Heart right ventricle (tissue), 16 donors: ENCODE measurements at places on chromosomes 16 and 17.
A peak's percentile ranks its signal among the peaks of the same experiment; 100 is the strongest.

DNA sequence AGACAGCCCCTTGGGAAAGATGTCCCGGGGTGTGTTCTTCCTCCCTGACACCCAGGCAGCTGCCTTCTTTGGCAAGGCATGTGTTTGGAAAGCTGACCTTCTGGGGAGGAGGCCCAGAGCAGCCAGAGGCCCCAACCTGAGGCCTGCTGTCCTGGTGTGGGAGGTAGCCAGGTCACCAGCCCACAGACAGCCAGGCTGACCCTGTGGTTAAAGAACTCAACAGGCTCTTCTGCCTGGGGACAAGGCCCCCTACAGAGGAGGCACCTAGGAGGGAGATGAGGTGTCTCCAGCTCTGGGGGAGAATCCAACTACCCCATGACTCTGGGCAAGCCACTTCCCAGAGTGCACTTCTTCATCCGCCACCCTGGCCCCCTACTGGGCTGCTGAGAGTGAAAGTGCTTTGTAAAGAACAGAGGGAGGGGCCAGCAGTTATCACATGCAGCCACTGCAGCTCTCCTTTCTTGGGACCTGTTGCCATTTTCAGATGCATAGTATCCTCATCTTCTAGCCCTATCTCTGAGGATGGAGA, 13.1 kb upstream of the SREBF1 start:
- peak; percentile 64 for DNase-seq

DNA sequence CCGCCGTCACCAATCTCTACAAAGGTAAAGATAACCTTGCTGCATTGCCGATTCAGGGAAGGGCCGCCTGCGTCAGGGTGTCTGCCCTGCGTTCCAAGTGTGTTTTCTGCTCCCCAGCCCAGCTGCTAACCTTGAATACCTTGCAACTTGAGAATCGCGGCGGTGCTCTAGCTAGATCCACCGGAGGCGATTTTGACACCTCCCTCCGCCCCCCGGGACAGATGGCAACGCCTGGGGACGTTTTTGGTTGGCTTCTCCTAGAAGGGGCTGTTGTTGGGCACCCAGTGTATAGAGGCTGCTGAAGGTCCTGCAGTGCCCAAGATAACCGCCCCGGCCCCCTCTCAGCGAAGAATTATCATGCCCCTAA, 1.5 kb downstream of the HAPSTR1 start:
- peak; percentile 30 for DNase-seq

DNA sequence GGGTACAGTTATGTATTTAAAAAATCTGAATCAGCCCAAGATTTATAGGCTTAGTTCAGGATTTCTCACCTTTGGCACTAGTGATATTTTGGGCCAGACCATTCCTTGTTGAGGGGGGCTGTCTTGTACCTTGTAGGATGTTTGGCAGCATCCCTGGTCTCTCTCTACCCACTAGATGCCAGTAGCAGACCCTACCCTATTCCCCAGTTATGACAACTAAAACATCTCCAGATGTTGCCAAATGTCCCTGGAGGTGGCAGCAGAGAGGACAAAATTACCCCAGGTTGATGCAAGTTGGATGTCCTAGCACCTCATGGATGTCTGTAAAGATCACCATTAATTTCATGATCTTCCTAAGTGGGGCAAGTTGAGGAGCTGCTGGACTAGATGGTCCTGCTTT, 45.8 kb downstream of the SYT17 start:
- no peak for DNase-seq

GRCh38 chr17:81444610-81445339, 49.5 kb downstream of the BAHCC1 start:
- DNase-seq, result no peak

- DNase-seq, result no peak
These were observed 6.0 kb upstream of the CPD start for GRCh38 chr17:30372755-30373154.

- DNase-seq, result no peak
These were observed 806.5 kb upstream of the GOT2 start for GRCh38 chr16:59540621-59541020.

GRCh38 chr16:54107583-54108202, 178.9 kb downstream of the IRX3 start:
- no peak for DNase-seq

GRCh38 chr16:50244504-50245416, 21.6 kb upstream of the ADCY7 start:
- DNase-seq, result no peak

DNA sequence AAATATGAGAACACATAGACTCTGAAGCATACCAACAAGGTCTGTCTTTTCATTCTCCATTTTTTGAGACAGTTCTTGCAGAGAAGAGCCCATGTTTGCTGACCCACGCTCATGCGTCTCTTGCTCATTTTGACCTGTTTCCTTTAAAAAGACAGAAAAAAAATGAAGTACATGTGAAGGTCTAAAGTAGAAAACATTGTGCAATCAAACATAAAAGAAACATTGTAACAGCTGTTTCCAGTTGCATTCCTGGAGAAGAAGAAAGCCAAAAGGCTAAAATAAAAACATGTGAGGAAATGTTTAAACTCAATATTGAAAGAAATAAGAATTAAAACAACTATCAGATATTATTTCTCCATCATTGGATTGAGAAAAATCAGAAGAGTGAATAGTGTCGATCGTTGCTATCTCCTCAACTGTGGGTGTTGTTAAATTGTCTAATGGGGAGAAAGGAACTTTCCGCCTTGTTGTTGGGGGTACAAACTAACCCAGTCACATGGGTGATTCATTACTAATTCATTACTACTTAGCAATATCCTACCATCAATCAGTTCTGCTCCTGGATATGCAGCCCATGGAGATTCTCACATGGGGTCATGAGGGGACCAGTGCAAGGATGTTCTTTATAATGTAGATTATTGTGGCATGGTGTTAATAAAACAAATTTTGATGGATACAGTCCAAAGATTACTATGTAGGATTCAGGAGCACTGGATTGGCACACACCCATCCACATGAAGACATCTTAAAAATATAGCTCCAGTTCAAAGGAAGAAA, 9.5 kb downstream of the ABCA9 start:
- no peak for DNase-seq

DNA sequence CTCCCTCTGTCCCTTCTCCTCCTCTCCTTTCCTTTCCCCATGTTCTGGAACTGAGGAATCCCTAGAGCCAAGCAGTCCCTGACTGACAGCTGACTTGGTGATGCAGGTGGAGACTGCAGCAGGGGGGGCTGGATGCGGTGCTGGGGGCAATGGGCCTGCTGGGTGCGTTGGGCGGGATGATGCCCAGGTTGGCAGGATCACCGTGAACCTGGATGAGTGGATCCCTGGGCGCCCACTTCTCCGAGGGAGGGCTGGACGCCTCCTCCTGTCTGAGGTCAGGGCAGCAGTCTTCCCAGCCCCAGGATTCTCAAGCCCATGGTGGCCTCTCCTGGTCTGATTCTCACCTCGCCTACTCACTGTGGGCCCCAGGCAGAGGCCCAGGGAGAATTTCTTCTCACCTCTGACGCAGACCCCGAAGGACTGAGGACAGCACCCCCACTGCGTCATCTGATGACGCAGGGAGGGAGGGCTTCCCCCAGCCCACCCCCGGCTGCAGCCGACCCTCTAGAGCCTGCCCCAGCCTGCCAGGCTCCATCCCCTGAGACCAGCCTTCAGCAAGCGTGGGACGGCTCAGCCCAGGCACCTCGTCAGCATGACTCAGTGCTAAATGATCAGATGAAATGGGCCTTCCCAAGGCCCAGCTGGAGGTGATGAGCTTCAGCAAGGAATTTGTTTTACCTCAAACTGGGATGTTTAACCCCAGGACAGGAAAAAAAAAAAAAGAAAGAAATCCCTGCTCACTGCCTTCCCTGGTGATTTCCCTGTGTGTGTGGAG, 188.0 kb upstream of the TNRC6C start:
- DNase-seq, result peak; percentile 43
